ENCODE measurements at places on chromosomes 12 and 14.

DNA sequence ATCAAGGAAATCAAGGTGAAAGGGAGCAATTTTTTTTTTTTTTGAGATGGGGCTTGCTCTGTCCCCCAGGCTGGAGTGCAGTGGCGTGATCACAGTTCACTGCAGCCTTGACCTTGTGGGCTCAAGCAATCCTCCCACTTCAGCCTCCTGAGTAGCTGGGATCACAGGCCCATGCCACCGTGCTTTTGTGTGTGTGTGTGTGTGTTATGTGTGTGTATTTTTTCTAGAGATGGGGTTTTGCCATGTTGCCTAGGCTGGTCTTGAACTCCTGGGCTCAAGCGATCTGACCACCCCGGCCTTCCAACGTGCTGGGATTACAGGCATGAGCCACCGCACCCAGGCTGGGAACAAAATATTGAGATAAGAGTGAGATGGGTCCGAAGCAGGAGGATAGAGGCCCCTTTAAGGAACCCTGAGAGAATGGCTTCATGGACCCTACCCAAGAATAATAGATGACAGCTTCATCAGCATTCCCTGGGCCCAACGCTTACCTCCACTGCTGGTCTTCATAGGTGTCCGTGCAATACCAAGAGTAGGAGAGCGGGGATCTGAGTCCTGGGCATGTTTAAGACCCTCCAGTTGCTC, 1.0 kb downstream of the CDCA3 start:
- no peak for DNase-seq

- no peak for DNase-seq
These were observed 414.9 kb downstream of the ETNK1 start for GRCh38 chr12:23039834-23040233.

GRCh38 chr14:32762886-32763285, 175.8 kb upstream of the NPAS3 start:
- DNase-seq, result no peak

DNA sequence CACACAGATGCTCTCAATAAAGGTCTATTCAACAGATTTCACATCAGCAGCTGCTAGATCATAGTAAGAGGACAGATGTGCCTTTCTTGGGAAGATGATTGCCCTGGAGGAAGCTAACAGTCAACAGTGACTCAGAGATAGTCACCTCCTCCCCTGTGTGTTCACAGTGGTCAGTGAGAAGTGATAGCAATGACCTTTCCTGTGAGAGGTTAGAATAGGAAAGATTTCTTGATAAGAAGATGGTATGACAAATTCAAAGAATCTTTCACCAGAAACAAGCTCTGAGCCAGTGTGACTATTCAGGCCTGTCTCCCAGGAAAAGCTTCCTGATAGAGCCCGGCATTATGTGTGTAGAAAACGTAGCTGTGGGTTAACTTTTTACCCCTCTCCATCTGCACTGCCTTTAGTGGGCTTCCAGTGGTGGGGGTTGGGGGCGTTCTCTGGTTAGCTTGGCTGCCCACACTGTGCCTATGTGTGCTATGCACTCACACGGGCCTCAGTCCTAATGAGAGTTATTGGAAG, 66.4 kb upstream of the ARHGAP5 start:
- DNase-seq, result no peak

- DNase-seq, result no peak
These were observed 1213.6 kb downstream of the GALC start for GRCh38 chr14:86779416-86779815.

DNA sequence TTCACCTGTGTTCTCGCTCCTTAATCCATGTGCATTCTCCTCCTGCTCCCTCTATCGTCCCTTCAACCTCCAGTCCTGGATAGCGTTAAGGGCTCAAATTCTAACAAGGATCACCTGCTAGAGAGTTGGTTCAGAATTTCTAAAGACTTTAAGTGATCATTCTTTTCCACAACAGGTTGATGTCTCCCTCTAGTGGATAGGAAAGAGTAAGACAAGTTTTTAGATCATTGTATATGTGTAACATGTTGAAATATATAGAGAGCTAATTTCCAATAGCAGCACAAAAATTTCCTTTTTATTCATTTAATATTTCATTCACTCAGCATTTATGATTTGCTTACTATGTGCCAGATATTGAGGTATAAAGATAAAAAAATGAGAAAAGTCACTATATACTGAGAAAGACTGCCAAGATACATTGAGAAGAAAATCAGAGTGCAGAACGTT, 9.3 kb upstream of the ESR2 start:
- DNase-seq, result peak; percentile 62

DNA sequence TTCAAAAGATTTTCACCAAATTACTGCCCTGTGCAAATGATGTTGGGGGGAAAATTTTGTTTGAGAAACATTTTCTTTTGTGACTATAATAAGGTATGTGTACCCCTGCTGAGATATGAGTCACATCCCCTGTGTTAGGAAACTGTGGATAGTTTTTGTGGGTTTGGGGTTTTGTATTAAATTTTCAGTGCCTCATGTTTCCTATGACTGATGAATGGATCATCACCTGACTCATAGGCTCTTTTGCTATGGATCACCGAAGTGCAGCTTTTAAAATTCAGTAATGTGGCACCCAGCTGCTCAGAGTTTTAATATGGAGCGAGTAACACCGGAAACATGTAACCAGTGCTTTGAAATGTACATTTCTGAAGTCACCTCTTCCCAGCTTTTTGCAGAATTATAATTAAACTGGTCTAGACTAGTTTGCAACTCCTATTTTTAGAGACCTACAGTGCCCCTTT, 167.4 kb upstream of the HMGA2 start:
- no peak for DNase-seq

- DNase-seq, result no peak
These were observed 1051.3 kb downstream of the VRK1 start for GRCh38 chr14:97848317-97848980.

DNA sequence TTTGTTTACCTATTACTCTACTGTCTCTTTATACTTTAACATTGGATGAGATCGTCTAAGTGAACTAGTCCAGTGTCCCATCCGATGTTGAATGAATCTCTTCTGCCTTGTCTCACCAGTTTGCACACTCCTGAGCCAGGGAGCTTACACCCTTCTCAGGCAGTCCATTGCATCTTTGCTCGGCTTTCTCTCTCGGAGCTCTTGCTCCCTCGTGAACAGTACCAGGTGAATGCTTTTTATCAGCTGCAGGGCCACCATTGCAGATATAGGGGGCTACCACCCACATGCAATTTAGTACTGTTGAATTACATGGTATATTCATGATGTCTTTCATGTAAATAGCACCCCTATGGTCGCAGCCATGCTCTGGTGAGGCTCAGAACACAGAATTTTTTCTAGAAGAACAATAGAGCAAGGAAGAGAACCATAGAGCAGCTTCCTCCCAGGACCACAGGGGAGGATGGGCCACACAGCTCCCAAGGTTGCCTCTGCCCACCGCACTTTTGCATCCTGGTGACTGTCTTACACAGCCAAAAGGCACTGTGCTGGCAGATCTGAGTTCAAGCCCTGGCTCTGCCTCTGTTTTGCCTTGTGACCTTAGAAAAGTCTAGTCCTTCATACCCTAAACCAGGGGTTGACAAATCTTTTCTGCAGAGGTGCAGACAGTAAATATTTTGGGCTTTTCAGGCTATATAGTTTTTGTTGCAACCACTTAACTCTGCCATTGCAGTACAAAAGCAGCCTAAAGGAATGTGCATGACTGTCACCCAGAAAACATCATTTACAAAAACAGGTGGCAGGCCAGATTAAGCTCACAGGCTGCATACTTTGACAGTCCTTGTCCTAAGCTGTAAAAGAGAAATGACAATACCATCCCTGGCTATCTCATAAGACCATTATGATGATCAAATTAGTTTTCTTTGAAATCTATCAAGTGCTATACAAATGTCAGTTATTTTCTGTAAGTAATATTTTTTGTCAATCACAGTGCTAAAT, 35.4 kb downstream of the PLEKHG7 start:
- DNase-seq, result no peak

GRCh38 chr12:88914967-88915366, 334.7 kb upstream of the KITLG start:
- no peak for DNase-seq

DNA sequence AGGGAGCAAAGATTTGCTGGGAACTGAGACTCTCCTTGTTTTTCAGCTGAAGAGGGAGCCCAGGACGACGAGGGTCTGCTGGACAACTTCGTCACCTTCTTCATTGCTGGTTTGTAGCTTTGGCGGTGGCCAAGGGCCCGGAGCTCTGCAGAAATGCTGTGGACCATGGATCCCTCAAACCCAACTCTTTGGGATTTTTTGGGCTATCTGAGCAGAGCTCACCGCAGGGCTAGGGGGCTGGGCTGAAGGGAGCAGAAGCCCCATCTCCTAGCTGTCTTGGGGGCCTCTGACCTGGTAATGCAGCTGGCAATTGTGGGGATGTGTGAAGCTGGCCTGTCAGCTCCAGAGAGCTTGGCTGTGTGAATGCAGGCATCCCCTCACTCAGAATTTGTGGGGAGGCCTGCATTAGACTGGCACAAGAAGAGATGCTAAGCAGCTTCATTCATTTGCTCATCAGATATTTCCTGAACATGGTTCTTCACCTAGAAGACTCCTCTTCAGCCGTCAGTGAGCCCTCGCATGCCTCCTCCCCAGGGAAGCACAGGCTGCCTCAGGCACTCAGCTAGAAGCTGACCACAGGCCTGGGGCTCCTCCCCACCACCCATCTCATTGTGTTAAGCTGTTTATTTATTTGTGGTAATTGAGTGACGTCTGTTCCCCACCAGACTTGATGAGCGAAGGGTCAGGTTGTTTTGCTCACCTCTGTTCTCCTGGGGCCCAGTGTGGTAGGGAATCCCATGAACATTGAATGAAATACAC, 32.2 kb downstream of the CYP46A1 start:
- DNase-seq, result no peak

DNA sequence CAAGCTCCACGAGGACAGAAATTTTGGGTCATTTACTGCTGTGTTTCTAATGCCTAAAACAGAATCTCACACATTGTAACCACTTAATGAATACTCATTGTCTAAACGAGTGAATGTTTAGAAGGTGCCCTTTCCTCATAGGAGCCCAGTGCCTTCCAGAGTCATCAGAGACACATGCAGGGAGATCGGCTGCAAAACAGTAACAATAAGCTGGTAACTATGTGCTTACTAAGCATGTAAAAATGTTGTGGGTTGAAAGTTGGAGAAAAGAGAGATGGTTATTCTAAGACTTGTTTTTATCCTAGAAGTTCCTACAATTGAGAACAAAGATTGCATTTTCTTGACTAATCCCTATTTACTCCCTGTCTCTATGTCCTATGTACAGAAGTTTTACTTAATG, 7.4 kb downstream of the TESPA1 start:
- DNase-seq, result no peak

DNA sequence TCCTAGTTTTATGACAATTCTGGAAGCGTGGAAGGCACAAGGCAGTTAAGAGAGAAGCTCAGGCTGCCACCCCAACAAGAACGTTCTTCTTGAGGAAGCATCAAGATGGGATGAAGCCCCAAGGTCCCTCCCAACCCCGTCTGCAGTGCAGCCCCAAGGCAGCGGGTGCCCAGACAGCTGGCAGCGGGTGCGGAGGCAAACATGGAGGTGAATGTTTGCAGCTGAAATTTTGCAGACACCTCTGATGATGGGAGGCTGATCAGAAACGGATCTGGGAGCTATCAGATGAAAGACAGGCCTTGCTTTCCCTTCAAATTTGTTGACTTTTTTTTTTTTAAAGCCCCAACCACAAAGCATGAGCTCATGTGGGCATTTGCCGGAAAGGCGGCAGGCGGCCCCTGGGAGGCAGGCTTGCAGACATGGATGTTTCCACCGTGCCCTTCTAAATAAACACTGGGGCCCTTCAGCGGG, 230.7 kb upstream of the RTL1 start:
- no peak for DNase-seq

DNA sequence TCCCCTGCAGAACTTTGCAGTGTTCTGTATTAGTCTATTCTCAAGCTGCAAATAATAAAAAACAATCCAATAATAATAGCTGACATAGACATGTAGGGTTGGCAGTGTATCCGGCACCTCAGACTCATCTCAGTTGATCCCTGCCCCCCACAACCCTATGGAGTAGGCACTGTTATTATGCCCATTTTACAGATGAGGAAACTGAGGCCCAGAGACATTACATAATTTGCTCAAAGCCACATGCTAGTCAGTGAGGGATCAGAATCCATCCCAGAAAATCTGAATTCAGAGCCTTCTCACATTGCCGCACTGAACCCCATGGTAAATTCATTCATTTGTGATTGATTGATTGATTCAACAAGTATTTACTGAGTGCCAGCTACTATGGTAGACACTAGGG, 226.6 kb upstream of the PWP1 start:
- DNase-seq, result no peak

DNA sequence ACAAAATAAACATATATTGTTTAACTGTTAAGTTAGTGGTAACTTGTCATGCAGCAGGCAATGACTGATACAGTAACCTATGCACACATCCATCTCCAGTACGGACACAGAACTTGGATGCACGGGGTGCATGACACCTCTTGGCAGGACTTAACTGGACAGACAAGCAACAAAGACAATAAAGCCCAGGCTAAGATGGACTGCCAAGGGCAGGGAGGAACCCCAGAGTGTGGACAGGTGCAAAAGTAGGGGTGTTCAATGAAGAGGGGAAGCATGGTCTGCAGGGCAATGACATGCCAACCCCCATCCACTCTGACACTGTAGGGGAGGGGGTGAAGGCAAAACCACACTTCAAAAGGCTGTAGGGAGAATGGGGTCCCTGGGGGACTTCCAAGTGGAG, 11.7 kb downstream of the SSH1 start:
- DNase-seq, result no peak
